ENCODE measurements at places on chromosomes 3 and 15.

DNA sequence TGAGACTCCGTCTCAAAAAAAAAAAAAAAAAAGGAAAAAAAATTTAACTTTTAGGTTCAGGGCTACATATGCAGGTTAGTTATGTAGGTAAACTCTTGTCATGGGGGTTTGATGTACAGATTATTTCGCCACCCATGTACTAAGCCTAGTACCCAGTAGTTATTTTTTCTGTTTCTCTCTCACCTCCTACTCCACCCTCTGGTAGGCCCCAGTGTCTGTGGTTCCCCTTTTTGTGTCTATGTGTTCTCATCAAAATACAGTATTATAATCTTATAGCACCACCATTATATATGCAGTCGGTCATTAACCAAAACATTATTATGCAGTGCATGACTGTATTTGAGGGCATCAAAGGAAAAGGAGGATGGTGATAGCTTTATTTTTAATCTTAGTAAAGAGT, 47.3 kb downstream of the CHP1 start:
- DNase-seq = no peak

DNA sequence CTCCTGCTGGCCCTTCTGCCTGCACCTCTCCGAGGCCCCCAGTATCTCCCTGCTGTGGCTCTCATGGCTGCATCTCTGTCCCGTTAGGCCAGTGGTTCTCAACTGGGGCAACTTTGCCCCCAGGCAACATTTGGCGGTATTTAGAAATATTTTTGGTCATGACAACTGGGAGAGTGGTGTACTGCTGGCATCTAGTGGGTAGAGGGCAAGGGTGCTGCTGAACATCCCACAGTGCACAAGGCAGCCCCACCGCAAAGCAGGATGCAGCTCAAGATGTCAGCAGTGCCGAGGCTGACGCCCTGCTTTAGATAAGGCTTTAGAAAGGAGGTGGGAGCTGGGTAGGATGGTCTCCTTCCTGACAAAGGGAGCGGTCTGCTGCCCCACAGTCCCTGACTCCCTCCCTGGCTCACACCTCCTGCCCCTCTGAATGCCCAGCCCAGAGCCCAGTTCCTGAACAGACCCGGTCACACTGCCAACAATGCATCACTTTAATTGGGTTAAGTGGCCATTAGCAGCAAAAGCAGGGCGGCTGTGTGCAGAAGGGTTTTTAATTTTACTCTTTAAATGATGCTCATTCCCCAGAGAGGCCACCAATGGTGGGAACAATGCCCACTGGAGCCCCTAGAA, 68.8 kb upstream of the TMEM115 start:
- no peak for DNase-seq

GRCh38 chr15:70196372-70197316, 98.9 kb upstream of the TLE3 start:
- DNase-seq = peak; percentile 85

- peak; percentile 24 for DNase-seq
Observed at GRCh38 chr3:50671331-50671730, 3.4 kb upstream of the DOCK3 start.

- DNase-seq = no peak
Observed at GRCh38 chr15:49185473-49185872, 15.4 kb downstream of the GALK2 start.

DNA sequence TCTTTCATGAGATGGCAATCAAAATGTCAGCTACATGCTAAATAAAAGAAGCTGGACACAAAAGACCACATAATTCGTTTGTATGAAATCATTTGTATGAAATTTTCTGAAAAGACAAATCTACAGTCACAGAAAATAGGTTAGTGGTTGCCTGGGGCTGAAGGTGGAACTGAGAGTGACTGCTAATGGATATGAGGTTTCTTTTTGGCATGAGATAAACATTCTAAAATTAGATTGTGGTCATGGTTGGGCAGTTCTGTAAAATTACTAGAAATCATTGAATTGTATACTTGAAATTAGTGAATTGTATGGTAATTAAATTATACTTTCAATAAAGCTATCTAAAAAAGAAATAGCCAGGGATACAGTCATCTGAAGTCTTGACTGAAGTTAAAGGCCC, 2.7 kb upstream of the DMXL2 start:
- DNase-seq = no peak

DNA sequence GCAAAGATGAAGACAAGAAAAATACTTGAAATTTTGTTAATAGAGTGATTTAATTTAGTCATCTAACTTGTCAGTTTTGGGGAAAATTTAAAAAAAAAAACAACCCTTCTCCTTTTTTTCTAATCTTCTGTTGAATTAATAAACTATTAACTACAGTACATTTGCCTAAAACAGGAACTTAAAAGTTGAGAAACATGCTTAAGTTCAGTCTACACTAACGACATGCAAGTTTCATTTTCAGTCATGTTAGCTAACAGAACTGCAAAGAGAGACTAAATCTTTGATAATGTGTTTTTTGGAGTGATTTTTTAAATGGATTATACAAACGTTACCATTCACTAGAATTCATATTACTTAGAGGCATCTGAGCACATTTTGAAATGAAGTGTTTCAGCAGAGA, 71.9 kb upstream of the MBNL1 start:
- no peak for DNase-seq

GRCh38 chr3:9117220-9117619, 132.2 kb downstream of the SRGAP3 start:
- no peak for DNase-seq

GRCh38 chr3:46293991-46294833, 52.0 kb downstream of the CCR3 start:
- no peak for DNase-seq

- DNase-seq = no peak
Observed at GRCh38 chr15:99282121-99282520, 30.8 kb downstream of the LRRC28 start.

GRCh38 chr3:151265866-151266265, 12.5 kb downstream of the P2RY14 start:
- DNase-seq = no peak

Measured in NCI-H187 (cell line).